Spinal cord (tissue), 10 donors: ENCODE measurements at places on chromosomes 16 and 17.

DNA sequence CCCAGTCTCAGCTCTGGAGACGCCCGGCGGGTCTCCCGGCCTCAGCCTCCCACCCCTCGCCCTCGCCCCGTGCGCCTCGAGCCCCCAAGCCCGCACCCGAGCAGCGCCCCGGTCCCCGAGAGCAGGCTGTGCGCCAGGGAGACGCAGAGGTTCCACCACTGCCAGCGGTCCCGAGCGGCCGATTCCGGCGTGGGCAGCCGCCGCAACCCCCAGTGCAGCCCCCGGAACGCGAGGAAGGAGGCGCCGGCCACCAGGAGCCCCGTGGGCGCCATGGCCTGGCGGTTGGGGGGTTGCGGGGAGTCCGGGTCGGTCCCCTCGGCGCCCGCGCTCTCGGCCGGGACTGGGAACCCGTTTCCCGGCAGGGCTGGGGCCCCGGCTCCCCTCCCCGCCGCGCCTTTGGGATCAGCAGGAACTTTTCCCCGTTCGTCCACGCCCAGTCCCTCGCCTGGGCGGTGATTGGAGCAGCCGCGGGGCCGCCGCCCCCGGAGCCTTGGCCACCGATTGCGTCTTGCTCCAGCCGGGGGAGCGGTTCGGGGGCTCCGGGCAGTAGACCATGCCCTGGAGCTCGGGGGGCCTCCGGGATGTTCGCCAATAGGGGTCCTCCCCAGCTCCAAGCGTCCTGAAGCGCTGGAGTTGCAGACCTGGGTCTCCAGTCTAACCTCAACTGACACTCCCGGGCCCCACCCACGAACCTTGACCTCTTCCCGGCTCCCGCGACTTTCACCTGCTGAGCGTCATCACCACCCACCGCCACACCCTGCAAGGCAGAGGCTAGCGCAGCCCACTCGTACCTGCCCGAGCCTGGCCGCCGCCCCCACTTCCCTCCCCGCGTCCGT lies at the start of gene TLCD2:
TSS of gene TLCD2 (minus strand) at position 407 of the 836 bp plus-strand sequence. CDS start at position 272, 135 bp downstream.
- no peak for DNase-seq

DNA sequence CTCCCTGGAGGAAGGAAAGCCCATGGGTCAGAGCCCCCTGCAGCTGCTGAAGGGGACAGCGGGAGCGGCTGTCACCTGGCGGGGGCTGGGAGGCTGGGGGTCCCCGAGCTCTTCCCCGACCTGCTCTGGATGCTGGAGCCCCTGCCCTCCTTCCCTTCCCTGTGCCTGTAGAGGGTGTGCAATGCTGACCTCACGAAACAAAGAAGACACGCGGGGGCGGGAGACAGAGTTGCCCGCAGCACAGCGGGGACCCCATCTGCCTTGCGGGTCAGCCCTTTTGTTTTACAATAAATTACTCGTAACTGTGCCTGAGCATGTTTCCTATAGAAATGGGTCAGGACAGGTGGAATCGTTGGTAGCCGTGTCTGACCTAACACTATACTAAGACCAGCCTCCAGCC lies 6.3 kb downstream of the SECTM1 start:
- DNase-seq: no peak

DNA sequence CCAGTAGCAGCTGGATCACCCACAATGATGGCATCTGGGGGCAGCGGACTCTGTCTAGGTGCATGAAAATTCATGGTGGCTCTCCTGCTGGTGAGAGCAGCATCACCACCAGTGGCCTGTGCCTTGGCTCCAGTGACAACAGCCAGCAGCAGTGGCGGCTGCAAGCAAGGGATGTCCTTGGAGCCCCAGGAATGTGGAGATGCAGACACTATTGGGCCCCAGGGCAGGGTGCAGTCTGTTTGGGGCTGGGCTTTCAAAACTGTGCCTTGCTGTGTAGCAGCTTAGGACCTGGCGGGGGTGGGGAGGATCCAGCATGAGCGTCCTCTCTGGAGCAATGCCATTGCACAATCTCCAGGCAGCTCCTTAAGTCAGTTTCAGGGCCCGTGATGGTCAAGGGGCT lies 199.7 kb downstream of the CHD9NB start:
- DNase-seq: no peak

DNA sequence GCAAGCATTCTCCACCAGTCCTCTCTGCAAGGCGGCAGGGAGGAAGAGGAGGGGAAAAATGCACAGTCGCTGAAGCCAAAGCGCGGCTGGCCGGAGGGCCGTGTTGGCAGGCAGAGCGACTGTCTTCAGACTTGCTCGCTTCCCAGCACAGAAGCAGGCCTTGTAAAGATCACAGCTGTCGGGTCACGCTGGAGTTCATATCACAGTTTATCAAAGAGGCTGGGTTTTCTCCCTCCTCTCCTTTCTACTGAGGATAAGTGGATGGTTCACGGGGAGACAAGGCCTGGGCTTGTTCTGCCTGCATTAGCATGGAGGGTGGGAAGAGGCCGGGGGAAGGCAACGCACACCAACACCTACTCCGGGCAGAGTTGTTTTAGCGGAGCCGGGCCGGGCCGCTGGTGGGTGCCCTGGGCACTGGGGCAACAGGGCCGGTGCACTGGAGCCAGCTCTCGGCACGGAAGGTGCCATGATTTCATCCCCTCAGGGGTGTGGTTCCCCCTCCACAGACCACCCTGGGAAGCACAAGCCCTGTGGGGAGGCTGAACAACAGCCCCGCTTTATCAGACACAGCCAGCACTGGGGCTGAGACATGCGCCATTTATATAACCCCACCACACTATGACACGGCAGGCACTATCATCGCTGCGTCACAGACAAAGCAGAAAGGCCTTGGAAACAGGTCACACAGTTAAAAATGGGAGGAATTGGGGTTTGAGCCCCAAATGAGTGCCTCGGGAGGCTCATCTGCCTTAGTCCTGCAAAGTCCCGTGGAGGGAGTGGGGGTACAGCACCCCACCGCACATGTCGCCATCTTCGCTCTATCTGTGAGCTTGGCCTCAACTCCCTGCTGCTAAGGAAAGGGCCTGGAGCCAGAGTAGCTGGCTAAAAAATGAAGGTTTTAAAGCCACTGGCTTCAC lies 40.3 kb upstream of the MTSS2 start:
- peak; percentile 92 for DNase-seq

- no peak for DNase-seq
Observed at GRCh38 chr17:5793899-5794298, 209.6 kb upstream of the NLRP1 start.

DNA sequence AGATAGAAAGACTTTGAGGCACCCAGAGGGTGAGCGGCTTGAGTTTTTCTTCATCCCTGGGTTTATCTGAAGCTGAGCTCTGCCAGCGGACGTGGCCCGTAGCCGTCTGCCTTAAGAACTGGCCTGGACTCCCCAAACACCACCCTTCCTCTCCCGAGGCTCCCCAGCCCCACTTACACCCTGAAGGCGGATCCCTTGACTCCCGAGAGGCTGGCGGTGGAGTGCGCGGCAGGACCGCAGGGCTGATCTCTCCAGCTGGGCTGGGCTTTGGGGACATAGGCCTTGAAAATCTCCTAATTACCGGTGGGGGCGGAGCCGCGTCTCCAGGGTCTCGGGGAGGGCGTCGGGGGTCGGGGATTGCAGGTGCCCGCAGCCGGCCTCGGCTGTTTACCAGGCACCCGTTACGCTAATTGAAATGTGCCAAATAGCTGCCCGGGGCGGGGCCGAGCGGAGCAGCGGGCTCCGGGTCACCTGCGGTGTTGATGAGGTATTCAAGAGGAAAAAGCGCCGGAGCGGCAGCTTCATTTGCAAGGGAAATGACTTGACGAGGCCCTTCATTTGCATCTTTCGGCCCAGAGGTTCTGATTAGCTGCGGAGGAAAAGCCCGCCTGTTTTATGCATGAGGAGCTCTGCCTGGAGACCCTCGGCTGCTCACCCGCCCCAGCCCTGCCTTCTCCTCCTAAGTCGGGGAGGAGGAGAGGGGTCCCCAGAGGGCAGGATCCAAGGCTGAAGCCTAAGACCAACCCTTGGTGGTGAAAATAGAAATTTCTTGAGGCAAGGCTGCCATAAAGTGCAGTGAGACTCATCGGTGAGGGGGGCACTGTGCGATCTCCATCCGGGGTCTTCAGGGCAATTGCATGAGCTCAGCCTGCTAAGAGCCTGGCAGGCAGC lies 100.7 kb downstream of the MGAT5B start:
- DNase-seq: no peak

DNA sequence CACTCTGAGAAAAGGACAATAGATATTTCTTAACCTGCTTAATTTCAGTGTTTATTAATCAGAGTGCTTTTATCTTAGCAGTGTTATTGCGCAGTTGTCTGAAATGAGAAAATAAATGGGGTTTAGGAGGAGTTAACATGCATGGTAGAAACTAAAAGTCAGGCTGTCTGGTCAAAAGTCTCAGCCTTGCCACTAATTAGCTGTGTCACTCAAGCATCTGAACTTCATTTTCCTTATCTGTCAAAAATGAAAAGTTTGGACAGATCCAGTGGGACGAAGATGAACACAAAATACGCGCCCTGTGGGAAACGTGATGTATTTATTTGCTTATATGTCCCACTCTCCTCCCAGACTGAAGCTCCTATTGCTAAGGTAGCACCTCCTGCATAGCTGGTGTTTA lies 6.3 kb upstream of the MEIOB start:
- no peak for DNase-seq

GRCh38 chr16:23584186-23585076 lies 11.7 kb downstream of the NDUFAB1 start:
- DNase-seq: no peak

GRCh38 chr16:2371421-2371820 lies 30.9 kb upstream of the ABCA3 start:
- no peak for DNase-seq

DNA sequence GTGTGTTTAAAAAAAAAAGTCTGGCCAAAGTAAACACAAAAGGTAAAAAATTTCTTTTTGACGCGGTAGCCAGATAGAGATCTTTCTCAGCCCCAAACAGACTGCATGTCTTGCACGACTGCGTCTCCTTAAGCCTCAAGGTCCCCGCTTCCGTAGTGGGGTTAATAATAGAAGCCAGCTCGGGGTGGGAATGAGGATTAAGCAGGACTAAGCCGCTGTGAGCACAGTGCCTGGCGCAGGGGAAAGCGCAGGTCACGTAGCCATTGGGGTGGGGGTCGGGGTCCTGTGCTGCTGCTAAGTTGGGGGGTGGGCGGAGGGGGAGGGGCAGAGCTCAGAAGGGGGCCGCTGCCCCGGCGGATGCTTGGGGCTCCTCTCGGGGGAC lies 521 bp downstream of the GGA2 start:
- no peak for DNase-seq
